ENCODE measurements at places on chromosomes 13 and 19. TPM values are rescaled to one million over a fixed set of nuclear protein-coding genes. Genes with fewer than 3 reads are reported as not detected.

DNA sequence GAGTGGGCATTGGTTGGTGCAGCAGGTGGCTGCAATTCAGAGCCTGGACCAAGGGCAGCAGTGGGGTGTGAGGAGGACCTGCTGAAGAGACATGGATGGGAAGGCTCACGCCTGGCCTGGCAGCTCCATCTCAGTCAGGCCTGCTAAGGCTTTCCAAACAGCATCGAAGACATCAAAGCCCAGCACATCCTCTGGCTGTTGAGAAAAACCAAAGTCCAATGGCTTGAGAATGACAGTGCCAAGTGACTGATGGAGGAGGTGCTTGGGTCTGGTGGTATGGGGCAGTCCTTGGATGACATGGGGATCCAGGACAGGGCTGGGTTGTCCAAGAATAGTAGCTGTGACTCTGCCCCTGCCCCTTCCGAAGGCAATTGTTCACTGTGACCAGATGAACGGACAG is 19.0 kb upstream of the XPO4 start:
- DNase-seq: no peak

IRF2BP1 gene
- total RNA-seq: 42.5 TPM

DNA sequence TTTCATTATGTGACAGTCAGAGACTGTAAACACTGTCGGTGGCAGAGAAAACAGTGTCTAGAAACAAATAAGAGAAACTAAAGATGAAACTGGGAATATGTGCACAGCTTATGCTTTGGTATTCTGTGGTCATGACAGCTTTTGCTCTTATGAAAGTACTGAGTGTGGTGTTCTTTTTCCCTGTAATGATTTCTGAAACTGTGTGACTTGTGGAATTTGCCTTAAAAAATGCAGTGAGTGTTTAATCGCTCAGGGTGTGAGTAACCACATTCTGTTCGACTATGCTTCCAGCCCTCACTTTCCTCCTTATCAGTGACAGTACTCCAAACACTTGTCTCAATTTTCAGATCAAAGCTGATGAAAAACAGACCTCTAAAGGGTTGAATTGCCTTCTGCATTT is 66.9 kb upstream of the DIAPH3 start:
- DNase-seq: no peak

DNA sequence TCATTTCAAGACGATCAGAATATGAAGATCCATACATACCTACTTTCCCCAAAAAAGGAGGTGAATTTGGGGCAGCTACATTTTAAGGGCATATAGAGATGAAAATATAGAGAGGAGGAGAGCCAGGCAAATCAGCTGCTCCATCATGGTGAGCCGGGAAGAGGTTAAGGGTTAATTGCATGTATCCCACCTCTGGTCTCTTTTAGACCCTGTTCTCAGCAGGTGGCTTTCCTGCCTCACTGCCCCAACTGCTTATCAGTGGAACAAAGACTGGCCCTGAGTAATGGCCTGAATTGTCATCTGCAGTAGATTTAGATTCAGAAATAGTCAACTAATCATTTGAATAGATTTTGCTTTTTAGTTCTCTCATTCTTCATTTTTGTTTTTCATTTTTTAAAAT is 206.6 kb downstream of the SPRY2 start:
- DNase-seq: no peak

PRKCSH gene
- total RNA-seq: 119 TPM

GRCh38 chr19:291561-292280 is 518 bp upstream of the PLPP2 start:
- DNase-seq: no peak

- DNase-seq: no peak
Observed at GRCh38 chr19:18377026-18377425, 8.9 kb upstream of the GDF15 start.

- DNase-seq: no peak
Observed at GRCh38 chr13:79880818-79881217, 399.9 kb downstream of the NDFIP2 start.
